ENCODE measurements at places on chromosomes 11 and 22.

DNA sequence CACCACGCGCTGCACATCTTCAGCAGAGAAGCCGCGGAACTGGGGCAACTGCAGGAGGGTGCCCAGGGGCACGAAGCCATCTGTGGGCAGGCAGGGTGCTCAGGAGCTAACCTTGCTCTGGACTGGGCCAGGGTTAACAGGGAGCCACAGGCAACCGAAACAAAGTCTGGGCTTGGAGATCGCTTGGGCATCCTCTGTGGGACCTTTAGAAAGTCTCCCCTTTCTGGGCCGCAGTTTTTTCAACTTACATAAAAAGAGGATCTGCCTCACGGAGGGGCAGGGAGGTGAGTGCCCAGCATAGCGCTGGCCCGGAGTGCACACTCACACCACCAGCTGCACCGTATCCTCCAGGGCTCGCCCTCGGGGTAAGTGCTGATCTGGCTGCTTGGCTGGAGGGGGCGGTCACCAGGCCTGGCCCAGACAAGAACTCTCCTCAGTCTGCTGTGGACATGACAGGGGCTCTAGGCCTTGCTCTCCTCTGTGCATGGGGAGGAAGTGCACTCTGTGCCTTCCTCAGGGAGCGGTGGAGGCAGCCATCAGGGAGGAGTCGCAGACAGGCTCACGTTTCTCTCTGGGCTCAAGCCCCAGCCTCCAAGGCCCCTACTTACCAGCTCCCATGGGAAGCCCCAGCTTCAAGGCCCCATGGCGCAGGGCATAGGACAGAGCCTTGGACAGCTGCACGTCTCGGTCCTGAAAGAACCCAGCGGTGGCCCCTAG is 937 bp downstream of the TRPT1 start:
- DNase-seq = no peak

GRCh38 chr11:110286298-110287040 is 9.9 kb downstream of the RDX start:
- no peak for DNase-seq

DNA sequence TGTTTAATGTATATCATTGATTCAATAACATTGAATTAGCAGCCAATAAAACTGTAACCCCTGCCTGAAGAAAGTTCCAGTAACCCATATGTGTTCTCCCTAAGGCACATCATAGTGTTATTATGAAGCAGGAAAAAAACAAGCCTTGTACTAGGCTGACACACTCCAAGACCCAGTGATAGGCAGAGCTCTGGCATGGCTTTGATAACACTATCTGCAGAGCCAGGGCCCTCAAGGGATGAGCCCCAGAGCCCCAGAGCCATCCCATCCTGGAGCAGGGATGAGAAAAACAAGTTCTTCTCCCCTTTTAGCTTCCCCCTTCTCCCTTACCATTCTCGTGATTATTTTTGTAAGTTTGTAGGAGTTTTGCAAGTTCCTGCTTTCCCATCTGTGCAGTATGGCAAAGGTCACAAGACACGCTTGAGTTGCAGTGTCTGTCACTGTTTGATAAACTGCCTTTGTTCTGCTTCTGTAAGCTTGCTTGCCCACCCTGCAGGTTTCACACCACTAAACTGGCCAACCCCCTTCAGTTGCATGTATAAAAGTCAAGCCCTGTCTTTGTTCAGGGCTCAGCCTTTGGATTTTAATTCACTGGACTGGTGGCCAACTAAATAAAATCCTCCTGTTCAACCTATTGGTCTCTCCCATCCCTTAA is 22.3 kb upstream of the GUCY1A2 start:
- DNase-seq = no peak

GRCh38 chr11:121237686-121238658 is 54.6 kb upstream of the SC5D start:
- DNase-seq = peak; percentile 39

DNA sequence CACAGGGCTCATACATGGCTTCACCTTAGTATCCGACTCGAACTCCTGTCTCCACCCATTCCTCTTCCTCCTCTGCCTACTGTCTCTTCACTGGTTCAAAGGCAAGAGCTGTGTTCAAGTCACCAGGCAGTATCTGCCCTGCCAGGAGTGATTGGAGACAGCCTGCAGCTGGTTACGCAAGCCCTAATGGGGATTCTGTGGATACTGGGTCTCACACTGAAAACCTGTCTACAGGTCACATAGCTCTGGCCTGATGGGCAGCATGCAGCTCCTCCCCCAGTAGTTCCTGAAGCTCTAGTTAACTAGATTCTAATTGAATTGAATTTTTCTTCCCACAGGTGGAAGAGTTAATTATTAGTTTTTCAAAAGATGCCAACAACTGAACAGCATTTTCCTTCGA is 332.2 kb downstream of the TMEM135 start:
- DNase-seq = no peak

- DNase-seq = no peak
These were observed 85.5 kb downstream of the PDE2A start for GRCh38 chr11:72588421-72589410.

- DNase-seq = no peak
These were observed 26.0 kb upstream of the LRRC10B start for GRCh38 chr11:61482513-61482912.

GRCh38 chr11:19872512-19873145 is 160.0 kb downstream of the NAV2 start:
- no peak for DNase-seq

GRCh38 chr22:25774575-25775026 is 32.6 kb downstream of the MYO18B start:
- DNase-seq = no peak

DNA sequence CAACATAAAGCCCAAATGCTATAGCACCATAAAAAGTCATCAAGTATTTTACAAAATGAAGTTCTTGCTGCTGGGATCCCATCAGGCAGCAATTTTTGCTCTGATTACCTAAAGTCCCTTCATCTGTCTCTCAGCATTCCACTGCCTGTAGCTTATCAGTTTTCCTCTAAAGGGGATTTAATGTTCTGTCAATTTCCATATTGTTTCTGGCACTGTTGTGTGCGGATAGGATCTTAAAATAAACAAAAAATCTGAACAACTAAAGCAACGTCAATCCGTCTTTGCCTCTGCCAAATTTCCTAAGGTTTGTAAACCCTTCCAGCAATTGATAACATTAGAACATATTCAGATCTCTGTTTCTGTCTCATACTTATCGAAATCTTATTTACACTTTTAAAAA is 1126.3 kb upstream of the RAG2 start:
- no peak for DNase-seq

DNA sequence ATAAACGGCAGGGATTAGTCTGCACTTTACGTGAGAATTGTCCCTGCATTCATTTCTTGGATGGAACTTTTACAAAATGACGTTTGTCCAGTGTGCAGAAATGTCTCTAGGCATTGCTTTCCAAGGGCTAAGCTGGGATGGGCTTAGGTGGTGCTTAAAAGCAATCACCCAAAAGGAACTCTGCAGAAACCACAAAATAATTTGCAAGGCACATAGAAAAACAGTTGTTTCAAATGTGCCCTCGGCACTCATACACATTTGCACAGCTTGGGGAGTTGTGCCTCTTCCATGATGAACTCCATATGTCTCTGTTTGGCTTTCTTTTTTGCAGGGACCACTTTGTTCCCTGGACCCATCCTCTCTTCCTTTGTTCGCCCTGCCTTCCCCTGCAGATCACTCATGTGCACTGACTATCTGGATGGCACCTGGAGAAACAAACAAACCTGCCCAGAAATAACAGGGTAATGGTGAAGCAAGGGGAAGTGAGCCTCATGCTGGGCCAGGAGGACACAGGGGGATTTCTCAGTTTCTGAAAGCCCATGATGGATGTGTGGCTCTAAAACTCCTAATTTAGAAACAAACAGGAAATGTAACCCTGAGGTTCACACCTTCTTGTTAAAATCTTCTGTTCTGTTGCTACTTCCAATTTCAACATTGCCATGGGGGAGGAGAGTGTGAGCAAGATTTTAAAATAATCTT is 150.2 kb downstream of the SNX19 start:
- DNase-seq = no peak

DNA sequence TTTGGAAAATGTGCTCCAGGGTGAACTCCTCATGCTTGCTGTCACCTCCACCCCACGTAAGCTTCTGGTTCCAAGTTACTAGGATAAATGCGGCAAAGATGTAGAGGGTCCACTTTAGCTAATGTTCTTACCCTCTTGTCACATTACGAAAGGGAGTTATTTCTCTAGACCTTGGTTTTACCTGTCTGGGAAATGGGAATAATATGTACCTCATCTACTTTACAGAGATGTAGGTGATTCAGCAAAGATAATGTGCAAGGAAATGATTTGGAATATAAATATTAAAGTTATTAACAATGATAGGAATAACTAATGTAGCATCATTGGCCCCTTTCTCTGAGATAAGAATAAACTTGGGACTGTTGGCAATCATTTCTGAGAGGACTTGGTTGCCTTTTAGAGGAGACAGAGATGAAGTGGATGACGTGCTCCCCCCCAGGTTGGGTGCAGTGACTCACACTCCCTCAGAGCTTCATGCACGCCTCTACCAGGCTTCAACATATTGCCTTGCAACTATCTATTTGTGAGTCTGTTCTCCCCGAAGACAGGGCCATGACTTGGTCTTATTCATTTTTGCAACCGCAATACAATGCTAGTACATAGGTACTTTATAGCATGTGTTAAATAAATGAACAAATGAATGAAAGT is 97.1 kb downstream of the ME3 start:
- DNase-seq = no peak

DNA sequence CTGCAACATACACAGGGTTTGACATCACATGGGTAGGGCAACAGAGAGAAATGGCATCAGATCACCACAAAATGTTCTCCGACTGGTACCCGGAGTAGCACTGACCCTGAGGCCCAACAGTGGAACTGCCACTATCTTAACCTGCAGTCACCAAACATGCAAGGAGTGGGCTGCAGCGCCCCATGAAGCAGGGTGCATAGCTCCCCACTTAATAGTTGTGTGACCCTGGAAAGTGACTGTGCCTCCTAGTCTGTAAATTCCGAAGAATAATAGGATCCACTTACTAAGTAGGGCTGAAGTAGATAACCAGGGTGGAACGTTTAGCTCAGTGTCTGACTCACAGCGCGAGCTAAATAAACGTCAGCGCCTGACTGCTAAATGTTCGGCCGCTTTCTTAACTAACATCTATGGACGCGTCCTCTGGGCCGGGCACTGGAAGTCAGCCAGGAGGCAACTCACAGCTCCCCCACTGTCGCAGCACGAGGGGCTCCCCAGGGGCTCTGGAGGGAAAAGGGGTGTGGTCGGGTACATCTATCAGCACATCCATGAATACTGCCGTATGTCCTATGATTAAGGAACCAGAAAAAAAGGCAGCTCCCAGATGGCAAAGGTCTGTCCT is 777 bp downstream of the LTO1 start:
- DNase-seq = no peak

DNA sequence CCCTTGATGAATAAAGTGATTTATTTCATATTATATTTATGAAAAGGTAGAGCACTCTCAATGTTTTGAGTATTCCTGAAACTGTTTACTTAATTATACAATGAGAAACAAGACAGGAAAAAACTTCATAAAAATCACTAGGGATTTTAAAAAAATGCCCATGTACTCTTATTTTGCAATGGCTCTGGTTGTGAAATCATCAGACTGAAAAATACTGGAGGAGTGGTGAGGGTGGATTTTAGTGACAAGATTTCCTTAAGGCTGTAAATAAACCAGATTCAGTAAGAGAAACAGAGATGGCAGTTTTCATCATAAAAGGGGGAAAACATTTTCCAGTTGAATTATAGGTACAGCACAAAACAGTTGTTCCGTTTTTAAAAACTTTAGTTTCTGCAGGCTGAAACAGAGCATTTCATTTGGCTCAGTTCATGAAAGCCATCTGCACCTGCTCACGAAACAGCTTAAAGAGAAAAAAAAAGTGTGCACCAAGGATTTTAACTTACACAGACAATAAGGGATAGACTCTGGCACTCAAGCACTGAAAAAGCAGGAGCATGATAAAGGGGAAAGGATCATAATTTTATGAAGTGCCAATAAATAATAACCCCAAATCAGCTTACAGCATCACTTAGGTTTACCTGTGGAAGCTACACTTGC is 100.7 kb downstream of the MAML2 start:
- DNase-seq = no peak

GRCh38 chr11:77040401-77040777 is 6.2 kb downstream of the B3GNT6 start:
- DNase-seq = no peak

GRCh38 chr22:20836987-20837823 is 21.4 kb downstream of the PI4KA start:
- DNase-seq = no peak

DNA sequence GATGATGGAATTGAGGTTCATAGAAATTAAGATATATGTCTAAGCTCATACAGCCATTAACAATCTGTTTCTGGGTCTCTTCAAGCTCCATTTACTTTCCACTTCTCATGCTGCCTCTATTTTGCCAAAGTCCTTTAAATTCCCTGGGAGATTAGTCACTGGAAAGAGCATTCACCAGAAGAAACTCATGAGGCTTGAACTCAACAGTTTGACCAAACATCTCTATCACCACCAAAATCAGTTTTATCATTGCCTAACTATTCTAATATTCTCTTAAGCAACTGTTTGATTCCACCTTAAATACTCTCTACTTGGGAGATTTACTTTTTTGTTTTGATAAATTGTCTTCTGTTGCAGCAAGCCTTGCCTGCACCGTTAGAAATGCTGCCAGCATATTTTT is 881.3 kb downstream of the KCNA4 start:
- DNase-seq = no peak

DNA sequence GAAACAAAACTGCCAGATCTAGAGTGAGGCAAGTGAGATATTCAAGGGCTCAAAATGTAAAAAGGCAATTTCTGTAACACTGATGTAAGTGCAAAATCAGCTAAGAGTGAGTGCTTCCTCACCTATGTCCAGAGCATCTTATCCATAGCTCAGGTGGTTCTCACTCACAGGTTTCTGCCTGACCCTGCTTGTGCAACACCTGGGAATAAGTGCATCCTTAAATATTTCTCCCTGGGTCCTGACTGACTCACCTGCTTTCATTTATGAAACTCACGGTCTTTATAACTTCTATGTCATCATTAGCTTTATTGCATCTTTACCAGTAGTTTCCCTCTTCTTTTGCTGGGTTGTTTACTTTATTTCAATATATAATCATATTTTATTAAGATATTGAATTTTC is 260.6 kb downstream of the CNTN5 start:
- no peak for DNase-seq

GRCh38 chr22:20459152-20459542 is 21.5 kb upstream of the SCARF2 start:
- DNase-seq = no peak

DNA sequence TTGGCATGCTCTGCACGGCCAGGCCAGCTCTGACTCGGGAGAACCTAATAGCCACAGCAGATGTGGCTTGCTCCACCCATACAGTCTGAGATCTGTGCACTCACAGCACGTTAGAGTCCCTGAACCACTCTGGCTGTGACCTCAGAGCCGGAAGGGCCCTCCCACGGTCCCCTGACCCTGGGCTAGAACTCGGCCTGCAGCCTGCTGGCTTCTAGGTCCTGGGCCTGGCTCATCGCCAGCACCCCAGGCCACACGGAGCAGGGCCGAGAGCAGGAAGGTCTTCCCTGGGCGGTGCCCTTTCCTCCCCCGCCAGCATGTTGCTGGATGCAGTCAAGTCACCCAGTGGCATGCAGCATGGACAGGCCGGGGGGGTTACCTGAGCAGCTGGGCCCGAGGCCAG is 35.3 kb upstream of the TTLL12 start:
- no peak for DNase-seq
